ENCODE measurements at places on chromosomes 2 and 18.

DNA sequence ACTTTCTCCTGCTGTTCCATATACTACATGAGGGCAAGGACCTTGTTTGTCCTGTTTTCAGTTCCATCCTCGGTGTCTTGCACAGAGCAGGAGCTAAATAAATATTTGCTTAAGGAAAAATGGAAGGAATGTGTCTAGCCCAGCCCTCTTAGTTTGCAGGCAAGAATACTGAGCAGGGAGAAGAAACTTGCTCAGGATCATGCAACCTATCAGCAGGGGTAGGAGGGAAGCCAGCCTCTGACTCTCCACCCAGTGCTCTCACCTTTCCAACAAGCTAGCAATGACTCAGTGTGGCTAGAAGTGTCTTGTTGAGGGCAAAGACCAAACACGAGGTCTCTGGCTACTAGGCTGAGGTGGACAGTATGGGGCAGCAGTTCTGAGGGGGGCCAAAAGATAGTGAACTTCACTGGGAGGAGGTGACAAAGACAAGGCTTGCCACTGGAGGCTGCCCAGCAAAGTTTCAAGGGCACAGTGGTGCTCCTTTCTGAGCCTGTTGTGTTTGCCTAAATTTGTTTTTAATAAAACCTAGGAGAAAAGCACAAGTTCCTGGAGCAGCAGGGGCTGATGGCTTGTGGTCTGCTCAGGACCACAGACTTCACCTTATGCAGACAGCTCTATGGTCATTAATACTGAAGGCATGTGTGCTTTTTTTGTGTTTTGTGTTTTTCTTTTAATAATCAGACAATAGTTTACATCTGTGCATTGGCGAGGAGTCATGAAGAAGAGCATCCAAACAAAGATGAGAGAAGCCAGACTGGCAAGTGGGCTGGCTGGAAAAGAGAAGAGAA lies 49.1 kb upstream of the CTAGE1 start:
- peaks cover 71% of the 10 kb centered on the region for H3K4me1 ChIP-seq
- peak; percentile 81 for DNase-seq
- peaks cover 10% of the 10 kb centered on the region for H3K36me3 ChIP-seq
- H3K27me3 ChIP-seq, result no peaks in the 10 kb centered on the region
- peak overlapping the region; percentile 76 for H3K4me3 ChIP-seq
- H3K27ac ChIP-seq, result peak overlapping the region; percentile 90

GRCh38 chr2:197037863-197038398 lies 111.4 kb upstream of the PGAP1 start:
- peaks cover 5% of the 10 kb centered on the region for H3K4me1 ChIP-seq
- DNase-seq, result peak; percentile 6
- H3K27me3 ChIP-seq, result no peaks in the 10 kb centered on the region
- H3K4me3 ChIP-seq, result no peak overlapping the region
- peaks cover under 1% of the 10 kb centered on the region for H3K36me3 ChIP-seq
- H3K27ac ChIP-seq, result no peak overlapping the region

- no peaks in the 10 kb centered on the region for H3K4me1 ChIP-seq
- DNase-seq, result no peak
- H3K27ac ChIP-seq, result no peak overlapping the region
- H3K36me3 ChIP-seq, result no peaks in the 10 kb centered on the region
- no peak overlapping the region for H3K4me3 ChIP-seq
- H3K27me3 ChIP-seq, result peaks cover 6% of the 10 kb centered on the region
Observed at GRCh38 chr2:19810148-19810547, 91.6 kb downstream of the TTC32 start.

GRCh38 chr2:11907190-11907589 lies 160.8 kb downstream of the LPIN1 start:
- no peak overlapping the region for H3K27ac ChIP-seq
- H3K4me1 ChIP-seq, result no peaks in the 10 kb centered on the region
- H3K36me3 ChIP-seq, result no peaks in the 10 kb centered on the region
- DNase-seq, result no peak
- H3K27me3 ChIP-seq, result peaks cover 27% of the 10 kb centered on the region
- no peak overlapping the region for H3K4me3 ChIP-seq
